ENCODE measurements at places on chromosomes 7 and 10.

DNA sequence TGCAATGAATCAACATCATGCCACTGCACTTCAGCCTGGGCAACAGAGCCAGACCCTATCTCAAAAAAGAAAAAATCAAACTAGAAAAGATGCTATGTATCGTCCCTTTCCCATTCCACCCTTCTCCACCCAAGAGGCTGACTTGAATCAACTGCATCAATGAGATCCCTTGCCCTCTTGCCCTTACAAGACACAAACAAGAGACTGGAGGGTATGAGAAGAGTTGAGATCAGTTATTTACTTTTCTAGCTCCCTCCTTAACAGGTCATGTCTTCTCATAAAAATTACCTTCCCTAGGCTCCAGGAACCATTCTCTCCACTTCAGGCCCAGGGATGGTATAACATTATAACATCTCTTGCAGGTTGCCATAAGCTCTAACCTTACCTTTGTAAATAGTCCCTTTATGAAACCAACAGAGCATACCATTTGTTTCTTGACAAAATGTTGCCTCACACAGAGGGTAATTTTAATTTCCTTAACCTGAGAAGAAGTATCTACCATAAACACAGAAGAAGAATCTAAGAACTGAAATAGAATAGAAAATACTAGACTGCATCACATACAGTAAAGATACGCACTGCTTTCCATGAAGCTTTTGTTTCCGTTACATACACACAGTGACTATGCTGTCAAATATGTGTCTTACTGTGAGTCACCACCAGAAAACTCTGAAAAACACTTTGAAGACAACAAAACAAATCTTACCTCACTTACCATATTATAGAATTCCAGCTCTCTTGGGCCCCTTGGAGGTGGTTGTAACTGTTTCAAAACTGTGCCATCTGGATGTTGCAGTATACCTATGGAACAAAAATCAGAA, 30.5 kb downstream of the IPMK start:
- peak; percentile 85 for DNase-seq

DNA sequence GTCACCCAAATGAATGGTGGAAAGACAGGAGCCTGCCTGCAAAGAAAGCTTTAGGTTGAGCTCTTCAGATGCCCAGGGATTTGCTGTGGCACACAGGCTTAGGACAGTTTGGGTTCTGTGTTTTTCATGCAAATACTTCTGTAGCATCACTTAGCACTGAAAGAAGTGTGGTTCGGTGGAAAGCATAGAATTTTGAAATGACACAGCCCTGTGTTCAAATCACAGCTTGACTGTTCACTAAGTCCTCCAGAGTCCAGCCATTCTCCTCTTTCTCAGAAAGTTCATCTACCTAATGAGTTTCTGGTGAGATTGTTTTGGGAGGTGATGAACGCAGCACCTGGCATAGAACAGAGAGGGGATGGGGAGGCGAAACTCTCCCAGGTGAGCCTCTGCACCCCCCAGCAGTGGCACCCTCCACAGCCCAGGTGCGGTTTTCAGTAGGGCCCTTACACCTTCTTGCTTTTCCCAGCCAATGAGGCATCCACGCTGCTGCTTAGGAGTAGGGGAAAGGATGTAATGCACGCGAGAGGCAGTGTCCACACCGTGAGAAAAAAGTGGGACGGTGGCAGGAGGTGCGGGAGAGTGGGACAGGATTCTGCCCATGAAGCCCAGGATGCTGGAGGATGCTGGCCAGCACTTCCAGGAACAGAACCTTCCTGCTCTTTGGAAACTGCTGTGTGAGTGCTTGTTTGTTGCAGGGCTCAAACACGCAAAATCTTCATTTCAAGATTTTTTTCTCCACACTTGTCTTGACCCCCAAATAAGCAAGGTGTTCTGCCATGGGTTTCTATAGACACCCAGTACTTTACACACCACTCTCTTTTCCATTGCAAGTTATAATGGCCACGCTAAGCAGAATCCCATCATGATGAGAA, 11.6 kb downstream of the EN2 start:
- DNase-seq = no peak

DNA sequence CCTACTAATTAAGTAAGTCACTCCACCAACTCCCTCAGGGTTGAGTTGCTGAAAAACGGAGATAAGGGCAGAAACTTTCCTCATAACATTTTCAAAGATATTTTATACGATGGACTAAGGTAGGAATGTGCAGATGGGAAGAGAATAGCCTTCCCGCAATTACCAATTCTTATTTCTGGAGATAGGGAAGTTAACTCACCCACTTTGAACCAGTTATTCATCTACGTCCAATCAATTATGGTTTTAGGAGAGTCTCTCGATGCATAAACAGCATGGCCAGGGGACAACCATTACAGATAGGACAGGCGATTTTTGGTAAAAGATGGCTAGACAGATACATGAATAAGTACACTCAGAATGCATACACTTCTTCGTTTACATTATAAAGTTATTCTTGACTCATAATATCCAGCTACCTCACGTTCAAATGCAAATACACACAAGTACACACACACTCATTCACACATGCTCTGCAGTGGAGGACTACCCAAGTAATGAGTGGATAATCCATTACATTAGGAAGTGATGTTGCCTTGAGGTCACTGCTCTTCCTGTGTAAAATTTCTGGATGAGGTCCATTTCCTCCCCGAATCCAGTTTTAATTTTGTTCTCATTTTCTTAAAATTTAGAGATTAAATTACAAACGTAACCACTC, 25.2 kb upstream of the IMMP2L start:
- DNase-seq = no peak

DNA sequence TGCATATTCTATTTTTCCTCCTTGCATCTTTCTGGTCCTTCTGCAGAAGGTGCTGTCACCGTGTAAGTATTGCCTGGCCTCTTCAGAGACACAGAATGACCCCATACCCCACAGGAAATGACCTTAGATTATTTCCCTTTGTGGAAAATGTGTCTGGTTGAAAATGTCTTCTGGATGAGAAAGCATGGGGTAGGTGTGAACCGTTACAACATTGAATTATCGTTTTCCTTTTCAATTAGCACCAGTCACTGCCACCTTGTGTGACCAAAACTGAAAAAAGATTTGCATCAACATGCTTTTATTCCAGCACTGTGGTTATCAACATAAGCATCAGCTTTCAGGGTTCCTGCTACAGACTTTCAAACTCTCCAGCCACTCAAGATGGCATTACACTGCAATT, 58.0 kb upstream of the CELF2 start:
- no peak for DNase-seq

DNA sequence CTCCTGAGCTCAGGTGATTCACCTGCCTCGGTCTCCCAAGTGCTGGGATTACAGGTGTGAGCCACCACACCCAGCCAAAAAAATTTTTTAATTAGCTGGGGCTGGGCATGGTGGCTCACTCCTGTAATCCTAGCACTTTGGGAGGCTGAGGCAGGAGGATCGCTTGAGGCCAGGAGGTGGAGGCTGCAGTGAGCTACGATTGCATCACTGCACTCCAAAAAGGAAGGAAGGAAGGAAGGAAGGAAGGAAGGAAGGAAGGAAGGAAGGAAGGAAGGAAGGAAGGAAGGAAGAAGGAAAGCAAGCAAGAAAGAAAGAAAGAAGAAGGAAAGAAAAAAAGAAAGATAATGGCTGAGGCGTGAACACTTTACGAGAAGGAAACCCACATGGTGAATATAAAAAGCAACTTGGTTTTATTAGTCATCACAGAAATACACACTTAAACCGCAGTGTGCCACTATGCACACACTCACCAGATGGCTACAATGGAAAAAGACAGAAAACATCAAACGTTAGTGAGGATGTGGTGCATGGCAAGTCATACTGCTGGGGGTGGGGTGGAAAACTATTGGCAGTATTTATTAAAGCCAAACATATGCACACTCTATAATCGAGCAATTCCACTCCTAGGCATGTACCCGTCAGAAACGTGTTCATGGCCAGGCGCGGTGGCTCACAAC, 4.4 kb upstream of the CCL26 start:
- DNase-seq = peak; percentile 94

DNA sequence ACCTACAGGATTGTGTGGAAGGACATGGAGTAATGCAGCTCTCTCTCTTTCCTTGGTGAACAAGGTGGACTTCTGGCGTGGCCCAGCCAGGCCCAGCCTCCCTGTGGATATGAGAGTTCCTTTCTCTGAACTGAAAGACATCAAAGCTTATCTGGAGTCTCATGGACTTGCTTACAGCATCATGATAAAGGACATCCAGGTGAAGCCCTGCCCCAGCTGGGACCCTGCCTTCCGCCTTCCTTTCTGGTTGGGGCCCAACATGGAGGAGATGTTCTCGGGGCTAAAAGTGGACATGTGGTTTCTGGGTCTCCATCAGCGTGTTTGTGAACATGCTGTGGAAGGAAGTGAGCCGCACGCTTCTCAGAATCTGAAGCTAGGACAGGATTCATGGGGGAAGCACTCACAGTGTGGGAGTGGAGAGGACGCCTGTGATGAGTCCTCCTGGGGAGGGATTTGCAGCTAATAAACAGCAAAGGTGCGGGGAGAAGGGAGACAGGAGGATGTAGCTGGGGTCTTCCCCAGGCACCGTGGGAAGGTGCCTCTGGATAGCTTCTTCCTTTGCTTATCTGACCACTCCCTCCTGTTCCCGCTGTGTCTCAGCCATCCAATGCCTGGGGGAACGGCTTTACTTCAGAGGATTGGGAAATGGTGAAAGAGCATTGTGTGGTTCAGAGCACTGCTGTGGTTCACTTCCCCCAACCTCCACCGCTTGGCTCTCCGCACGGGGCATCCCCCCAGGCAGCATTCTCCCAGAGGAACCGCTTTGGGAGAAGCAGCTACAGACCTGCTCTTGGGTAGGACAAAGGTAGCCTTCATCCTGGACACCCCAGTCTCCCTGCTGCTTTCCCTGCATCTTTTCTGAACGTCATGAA, 5.5 kb downstream of the CPA5 start:
- peak; percentile 63 for DNase-seq

- no peak for DNase-seq
Measured at GRCh38 chr7:117135553-117135891, 182.2 kb downstream of the ST7 start.

Measured in EH (cell line).